ENCODE measurements at places on chromosomes 6 and 20.

DNA sequence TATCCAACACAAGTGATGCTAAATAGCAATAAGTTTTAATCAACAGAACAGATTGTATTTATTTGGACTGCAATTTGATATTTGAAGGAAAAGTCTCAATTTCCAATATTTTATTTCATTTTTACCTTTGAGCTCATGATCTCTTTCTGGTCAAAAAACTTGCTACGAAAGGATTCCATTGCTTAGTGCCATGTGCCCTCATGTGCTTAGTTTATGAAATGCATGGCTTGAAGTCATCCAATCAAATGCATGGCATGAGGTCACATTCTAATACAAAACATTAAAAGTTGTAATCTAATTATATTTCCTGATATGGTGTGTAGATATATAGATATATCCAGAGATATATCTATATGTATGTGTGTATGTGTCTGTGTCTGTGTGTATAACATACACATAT is 321.2 kb upstream of the ADGRB3 start:
- DNase-seq: no peak

DNA sequence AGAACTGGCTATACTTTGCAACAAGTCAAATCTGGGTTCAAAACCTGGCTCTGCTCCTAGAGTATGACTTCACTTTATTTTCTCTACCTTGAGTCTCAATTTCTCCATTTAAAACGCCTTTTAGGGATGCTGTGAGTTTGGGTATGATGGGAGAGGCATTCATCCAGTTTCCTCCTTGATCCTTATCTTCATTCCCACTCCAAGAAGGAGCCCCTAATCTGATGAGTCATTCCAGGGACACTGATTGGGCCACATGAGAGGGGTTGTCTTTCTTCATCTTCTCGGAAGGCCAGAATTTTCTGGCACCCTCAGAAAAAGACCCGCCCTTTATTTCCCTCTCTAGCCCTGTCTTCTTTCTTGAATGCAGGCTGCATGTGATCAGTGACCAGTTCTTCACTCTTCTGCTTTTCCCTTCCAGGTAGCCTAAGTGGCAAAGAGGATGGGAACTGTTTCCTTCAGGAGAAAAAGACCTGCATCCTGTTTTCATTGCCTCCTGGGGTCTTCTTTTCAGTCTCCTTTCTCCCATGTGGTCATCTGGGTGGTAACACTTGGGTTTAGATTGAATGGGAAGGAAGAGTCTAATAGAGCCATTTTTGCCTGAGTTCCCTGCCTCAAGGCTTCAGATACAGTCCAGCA is 32.1 kb upstream of the PNRC1 start:
- no peak for DNase-seq

DNA sequence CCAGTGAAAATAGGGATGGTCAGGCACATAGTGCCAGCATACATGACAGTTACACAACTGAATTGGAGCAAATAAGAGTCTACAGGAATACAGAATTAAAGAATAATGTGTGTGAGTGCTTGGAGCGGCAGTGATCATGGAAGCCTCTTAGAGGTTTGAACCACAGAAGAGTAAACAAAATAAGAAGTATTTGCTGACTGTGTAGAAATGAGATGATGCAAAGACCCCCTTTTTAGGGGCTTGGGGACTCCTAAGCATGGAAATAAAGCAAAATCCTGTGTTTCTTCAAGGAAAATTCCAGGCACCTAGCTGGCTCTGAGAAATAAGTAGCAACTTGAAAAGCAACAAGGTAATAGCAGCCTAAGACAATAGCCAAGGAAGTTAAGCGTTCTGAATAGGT is 6.8 kb downstream of the OR2H2 start:
- DNase-seq: no peak

DNA sequence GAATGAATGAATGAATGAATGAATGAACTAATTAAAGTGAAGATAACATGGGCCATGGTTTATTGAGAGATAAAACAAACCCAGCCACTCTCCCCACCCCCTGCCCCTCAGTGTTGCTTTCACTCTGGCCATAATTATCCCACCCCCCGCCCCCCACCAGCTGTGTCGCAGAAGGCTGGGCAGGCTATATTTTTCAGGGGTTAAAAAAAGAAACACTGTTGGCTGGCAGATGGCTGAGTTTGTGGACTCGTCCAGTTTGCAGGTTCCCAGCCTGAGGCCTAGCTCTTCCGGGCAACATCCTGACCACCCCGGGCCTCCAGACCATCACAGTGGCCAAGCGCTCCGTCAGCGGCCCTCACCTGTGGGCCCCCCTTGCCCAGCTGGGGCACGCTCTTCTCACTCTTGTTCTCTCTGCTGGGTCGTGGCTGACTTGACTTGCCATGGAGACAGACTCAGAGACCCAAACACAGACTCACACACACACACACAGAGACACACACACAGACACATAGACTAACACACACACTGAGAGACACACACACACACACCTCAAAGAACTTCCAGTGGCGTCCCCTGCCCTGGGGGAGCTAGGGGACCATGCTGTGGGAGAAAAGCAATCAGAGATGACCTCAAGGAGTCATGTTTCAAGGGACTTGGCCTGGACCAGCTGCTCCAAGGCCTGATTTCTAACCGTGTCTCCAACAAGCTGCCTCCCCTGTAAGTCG is 2.2 kb upstream of the GRM4 start:
- DNase-seq: no peak

GRCh38 chr6:81813305-81813704 is 60.8 kb upstream of the TENT5A start:
- DNase-seq: no peak

- no peak for DNase-seq
These were observed 49.8 kb downstream of the BCKDHB start for GRCh38 chr6:80156221-80156620.

DNA sequence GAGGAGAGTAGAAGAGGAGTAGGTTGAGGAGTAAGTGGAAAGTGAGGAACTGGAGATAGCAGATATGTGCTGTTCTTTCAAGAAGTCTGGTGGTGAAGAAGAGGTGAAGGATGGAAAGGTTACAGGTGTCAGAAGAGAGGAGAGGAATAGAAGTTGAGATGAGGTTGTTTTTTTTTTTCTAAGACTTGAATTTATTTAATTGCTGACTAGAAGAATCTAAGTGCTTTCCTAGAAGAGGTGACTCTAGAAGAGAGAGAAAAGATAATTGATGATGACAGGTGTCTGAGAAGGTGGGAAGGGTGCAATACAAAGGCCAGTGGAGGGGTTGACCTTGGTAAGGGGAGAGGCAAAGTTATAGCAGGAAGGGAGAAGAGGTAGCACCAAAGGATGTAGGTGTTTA is 25.6 kb downstream of the NDUFAF5 start:
- DNase-seq: no peak

DNA sequence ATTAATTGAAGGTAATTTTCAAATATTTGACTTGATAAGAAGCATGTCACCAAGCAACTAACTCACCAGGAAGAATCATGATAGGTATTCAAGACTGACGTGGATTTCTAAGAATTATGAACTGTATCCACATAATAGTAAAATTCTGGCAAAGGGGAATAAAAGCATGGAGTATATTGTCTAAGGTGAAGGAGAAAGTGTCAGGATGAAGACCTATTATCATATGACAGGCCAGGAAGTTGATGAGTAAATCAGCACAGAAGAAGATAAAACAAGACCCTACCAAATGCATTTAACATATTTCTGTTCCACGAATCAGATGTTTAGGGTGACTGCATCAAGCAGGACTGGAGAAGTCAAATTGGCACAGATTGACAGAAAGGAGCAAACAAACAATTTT is 362.7 kb upstream of the MMS22L start:
- DNase-seq: no peak

GRCh38 chr6:71029555-71029954 is 72.7 kb upstream of the B3GAT2 start:
- no peak for DNase-seq

- DNase-seq: no peak
These were observed 2.8 kb downstream of the ZFP57 start for GRCh38 chr6:29678114-29678513.

- no peak for DNase-seq
These were observed 1.4 kb downstream of the PDE10A start for GRCh38 chr6:165661664-165662025.

GRCh38 chr6:30875244-30876038 is 8.9 kb upstream of the DDR1 start:
- DNase-seq: no peak

GRCh38 chr20:50450493-50450826 is 59.7 kb upstream of the PTPN1 start:
- DNase-seq: no peak

- DNase-seq: no peak
These were observed 58.3 kb downstream of the SERAC1 start for GRCh38 chr6:158109748-158110147.

- DNase-seq: no peak
These were observed 9.2 kb upstream of the EFHC1 start for GRCh38 chr6:52410979-52411378.

DNA sequence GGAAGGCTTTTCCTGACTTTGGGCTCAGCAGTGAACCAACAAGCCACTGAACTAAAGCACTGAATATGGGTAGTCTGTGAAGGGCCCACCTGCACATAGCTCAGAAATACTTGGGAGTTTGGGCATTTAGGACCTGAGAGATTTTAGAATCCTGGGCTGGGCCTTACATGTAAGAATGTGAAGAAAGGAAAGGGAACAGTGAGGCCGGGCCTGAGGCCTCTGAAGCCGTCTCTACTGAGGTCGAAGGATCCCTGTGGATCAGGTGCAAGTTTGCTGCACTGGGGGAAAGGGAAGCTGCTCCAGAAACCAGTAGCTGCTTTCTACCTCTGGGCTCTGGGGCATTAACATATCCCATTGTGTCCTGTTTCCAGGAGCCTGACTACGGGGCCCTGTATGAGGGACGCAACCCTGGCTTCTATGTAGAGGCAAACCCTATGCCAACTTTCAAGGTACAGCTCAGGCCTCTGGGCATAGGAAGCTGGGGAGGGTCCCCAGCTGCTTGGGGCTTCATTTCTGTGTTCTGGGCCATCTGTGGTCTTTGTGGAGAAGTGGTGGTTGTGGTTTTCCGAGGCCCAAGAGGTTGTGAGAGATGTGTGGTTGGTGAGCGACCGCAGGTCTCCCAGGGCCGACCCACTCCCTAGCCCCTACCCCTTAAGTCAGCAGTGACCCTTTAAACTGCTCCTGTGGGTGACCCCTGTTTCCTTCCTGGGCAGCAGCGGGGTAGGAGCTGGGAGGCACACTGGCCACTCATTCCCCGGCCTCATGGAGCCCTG is 30.3 kb downstream of the PLCG1 start:
- DNase-seq: no peak

- DNase-seq: no peak
These were observed 6.6 kb downstream of the MMP24OS start for GRCh38 chr20:35271073-35271882.

DNA sequence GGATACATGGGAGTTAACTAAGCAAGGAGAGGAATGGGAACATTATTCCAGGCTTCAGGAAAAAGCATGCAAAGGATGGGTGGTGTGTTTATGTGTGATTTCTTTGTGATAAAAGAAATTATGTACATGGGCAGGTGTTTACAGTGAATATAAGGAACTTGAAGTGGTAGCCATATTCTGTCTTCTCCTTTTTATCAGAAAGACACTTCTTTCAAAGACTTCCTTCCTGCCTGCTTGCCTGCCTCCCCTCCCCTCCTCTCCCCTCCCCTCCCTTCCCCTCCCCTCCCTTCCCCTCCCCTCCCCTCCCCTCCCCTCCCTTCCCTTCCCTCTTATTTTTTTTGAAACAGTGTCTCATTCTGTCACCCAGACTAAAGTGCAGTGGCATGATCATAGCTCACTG is 14.4 kb downstream of the CYB5R4 start:
- no peak for DNase-seq

- DNase-seq: peak; percentile 92
These were observed 24.0 kb upstream of the SCML4 start for GRCh38 chr6:107847844-107848802.

DNA sequence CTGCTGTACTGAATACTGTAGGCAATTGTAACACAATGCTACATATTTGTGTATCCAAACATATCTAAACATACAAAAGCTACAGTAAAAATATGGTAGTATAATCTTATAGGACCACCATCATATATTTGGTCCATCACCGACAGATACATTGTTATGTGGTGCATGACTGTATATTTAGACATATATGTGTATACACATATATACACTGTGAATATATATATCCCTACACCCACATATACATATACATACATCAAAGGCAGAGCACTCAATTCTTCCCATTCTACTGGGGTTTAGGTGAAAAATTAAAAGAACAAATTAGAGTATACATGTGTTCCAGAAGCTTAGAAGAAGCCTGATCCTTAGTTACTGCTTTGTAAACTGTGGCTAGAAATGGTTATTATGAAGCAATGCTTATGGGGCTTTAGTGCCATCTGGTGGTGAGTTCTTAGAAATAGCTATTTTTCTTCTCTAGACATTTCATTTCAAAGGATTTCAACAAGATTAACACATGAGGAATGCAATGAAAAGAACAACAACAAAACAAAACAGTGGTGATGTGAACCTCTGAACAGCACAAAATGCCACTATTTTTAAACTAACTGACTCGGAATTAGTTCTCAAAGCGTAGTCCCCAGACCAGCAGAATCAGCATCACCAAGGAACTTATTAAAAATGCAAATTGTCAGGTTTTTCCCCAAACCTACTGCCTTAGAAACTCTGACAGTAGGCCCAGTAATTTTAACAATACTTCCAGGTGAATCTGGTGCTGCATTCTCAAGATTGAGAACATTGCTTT is 38.0 kb downstream of the PKHD1 start:
- DNase-seq: no peak

DNA sequence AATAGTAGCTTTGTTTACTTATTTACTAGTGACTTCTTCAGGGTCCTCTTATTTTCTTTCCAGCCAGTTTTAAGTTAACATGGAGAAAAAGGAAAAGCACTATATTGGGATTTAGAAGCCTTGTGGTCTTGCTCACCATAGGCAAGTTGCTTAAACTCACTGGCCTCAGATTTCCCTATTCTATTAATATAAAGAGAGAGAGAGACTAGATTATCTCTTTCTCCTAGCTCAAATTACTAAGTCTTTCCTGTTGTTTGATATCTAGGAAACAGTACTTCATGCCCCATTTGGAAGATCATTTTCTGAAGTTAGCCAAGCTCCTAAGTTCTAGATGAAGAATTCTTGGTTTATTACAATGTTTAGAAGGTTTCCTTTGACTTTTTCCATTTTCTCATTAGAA is 32.5 kb downstream of the CTNNBL1 start:
- DNase-seq: no peak

DNA sequence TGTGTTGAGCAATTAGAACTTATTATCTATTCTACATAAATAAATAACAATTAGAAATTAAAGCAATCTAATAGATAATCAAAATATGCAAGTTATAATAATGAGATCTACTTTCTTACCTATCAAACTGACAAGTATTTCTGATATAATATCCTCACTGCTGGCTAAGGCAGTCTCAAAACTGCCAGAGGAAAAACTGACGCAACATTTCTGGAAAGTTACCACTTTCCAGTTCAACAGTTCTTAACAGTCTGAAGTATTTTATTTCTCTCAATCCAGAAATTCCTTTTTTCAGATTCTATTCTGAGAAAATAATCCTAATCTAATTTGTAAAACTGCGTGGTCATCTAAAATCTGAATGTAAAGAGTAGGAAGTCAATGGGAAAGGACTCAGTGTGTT is 121.0 kb downstream of the TRDN start:
- DNase-seq: no peak

All from stimulated activated CD8-positive, alpha-beta memory T cell treated with anti-CD3 and anti-CD28 coated beads, Interleukin-4, amount 100 ng/mL, for 48 hours (primary cell).